H1 (cell line): ENCODE measurements at places on chromosomes 4 and X.

- DNase-seq, result no peak
Observed at GRCh38 chrX:38018766-38019425, 12.5 kb downstream of the SYTL5 start.

DNA sequence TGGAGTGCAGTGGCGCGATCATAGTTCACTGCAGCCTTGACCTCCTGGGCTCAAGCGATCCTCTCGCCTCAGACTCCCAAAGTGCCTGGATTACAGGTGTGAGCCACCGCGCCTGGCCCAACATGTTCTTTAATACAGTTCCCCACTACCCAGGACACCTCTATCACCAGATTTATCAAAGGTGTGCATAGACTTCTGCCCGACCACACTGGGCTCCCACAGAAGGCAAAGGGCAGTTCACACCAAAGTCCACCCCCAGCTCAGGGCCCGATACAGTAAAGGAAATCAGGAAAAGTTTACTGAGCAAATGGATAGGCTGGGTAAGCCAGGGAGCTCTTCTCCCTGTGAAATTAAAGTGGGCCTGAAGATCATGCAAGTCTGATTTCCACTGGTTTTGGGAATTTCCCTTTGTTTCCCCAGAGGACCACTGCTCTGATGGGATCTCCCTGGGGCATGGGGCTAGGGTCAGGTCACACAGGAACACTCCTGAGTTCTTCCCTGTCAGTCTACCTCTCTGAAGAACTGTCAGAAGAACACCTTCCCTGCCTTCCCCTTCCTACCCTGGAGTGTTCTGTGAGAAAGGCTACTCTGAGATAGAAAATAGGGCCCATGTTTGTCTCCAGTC is 17.7 kb upstream of the PIM2 start:
- DNase-seq, result no peak

DNA sequence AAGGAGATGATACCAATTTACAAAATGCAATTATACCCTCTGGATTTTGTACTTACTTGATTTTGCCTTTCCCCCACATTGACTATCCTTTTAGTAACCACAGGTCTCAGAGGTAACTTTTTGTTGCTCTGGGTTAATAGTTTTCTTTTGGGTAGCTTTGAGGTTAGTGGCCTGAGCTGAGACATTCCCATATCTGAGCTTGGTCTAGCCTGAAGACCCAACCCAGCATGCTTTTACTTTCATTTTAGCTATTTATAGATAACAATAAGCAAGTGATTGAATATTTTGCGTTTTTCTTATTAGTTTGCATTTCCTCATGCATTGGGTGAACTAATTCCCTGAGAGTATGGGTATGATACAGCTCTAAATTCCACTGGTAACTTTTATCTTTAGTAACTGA is 11.8 kb downstream of the HTN1 start:
- no peak for DNase-seq

GRCh38 chrX:8803326-8803725 is 2.1 kb upstream of the FAM9A start:
- DNase-seq, result no peak

GRCh38 chrX:17792826-17793225 is 55.5 kb downstream of the SCML1 start:
- no peak for DNase-seq

GRCh38 chr4:13129095-13129494 is 355.0 kb downstream of the RAB28 start:
- DNase-seq, result no peak

DNA sequence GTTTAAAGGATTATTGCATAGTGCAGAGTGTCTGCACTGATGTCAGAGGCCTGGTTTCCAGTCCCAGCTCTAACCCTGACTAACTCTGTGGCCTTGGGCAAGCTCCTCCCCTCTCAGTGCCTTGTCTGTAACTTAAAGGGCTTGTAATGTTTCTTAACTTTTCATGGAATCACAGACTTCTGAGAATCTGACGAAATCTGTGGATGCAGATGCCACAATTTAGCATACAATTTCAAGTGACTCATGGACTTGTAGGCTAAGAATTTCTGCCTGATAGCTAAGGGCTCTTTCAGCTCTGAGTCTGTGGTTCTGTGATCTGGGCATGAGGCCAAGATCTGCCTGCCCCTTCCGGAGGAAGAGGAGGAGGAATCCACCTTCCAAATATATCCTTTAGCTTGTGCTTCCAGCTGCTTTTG is 236.9 kb downstream of the AR start:
- DNase-seq, result no peak

DNA sequence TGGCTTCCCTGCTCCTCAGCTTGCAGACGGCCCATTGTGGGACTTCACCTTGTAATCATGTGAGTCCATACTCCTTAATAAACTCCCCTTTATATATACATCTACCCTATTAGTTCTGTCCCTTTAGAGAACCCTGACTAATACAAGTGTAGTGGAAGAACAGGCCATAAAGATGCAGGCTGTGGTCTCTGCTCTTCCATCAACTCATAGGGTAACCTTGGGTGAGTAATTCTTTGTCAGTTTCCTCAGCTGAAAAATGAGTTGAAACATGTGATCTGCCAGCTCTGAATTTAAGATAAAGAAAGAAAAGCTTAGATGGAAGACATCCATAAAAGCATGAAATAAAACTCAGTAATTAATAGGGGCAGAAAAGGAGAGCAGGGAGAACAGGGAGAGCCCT is 103.6 kb downstream of the ENOX2 start:
- DNase-seq, result no peak
